NCI-H2227 treated with DMSO at 0.1 percent for 48 hours (cell line): ENCODE measurements at places on chromosomes 6 and 20.

DNA sequence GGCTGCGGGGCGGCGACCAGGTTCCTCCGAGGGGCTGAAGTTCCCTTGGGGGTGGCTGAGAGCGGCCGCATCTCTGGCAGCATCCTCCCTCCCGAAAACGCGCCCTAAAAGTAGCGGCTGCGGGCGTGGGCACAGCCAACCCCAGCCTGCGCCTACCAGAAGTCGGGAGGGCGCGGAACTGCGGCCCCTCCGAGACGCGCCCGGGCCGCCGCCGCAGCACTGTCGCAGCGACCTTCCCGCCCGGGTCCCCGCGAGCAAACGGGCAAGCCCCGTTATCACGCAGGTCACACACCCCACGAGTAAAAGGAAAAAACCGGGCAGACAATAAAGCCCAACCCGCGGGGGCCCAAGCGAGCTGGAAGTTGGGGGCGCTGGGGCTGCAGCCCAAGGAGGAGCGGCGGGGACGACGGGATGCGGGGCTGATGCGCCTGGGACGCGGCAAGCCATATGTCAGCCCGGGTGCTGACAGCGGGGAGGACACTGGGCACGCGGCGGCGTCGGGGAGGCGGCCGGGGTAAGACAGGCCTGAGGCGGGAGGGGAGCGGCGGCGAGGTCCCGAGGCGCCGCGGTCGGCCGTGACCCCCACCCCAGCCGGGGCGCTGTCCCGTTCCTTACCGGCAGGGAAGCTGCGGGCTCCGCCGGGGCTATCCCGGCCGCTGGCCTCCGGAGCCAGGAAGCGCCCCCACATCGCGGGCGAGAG lies 659 bp downstream of the CEP85L start:
- peak; percentile 37 for DNase-seq

- no peak for DNase-seq
Observed at GRCh38 chr6:92044312-92044711, 1375.0 kb downstream of the EPHA7 start.

- no peak for DNase-seq
Observed at GRCh38 chr6:129859524-129859923, 1.6 kb downstream of the TMEM244 start.

DNA sequence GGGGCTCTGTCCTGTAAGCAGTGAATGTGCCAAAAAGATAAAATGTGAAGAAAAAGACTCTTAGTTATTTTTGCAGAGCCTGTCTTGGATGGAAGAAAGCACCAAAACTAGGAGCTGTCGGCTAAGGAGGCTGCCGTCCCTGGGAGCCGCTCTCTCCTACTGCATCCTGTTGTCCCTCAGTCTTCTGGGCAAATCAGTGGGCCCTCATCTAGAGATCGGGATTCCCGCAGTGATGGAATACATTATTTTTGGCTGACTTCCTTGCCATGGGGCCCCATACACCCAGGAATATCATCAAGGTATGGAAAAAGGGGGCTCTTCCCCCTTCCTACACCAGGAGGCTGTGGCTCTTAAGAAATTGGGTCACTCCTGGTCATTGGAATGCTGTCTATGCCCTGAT lies 3.2 kb downstream of the TTLL2 start:
- DNase-seq = no peak

- no peak for DNase-seq
Observed at GRCh38 chr20:23186808-23187207, 100.7 kb upstream of the CD93 start.

DNA sequence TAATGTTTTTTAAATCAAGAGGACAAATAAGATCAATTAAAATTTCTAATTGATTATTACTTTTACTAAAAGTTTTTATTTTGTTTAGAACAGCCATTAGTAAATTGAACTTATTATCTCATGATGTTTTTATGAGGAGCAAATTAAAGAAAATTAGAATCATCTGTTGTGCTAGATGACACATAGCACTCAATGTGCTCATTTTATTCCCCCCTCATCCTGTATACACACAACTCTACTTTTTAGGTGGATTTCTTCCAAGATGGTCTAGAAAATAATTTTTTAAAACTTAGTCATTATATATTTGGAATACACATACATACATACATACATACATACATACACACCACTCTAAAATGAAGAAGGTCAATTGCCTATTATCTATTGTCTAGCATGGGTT lies 29.3 kb upstream of the TSPYL1 start:
- DNase-seq = no peak

GRCh38 chr20:25402583-25402982 lies 4.9 kb upstream of the GINS1 start:
- no peak for DNase-seq

GRCh38 chr6:156437121-156437879 lies 339.9 kb upstream of the ARID1B start:
- no peak for DNase-seq

GRCh38 chr20:16352321-16352720 lies 220.9 kb downstream of the KIF16B start:
- no peak for DNase-seq

- DNase-seq = no peak
Observed at GRCh38 chr6:12751694-12752325, 35.2 kb downstream of the PHACTR1 start.
